Muscle of arm (tissue), 14 donors: ENCODE measurements at places on chromosomes 4 and X.

GRCh38 chr4:45147866-45148265 lies 421.5 kb upstream of the GNPDA2 start:
- no peak for DNase-seq

GRCh38 chr4:128847082-128847724 lies 37.7 kb downstream of the JADE1 start:
- no peak for DNase-seq

- DNase-seq = no peak
Observed at GRCh38 chrX:10548688-10549087, 71.7 kb downstream of the MID1 start.

GRCh38 chr4:150126864-150127203 lies 48.6 kb downstream of the DCLK2 start:
- DNase-seq = no peak

DNA sequence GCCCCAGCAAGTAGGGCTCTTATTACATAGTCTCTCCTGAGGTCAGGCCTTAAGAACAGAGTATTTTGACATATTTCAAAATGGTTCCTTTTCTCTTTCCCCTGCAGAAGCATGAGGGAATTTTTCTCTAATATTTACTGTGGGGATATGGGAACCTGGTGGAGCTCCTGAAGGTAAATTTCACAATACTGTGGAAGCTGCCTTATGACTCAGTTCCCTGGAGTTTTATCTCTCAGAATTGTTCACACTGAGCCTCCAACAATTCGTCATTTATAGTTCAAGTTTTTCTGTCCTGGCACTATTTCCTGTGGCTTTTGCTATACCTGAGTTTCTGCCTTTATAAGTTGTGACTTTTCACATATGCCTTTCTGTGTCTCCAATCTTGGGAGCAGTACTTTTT lies 607.2 kb upstream of the NDST4 start:
- DNase-seq = no peak

DNA sequence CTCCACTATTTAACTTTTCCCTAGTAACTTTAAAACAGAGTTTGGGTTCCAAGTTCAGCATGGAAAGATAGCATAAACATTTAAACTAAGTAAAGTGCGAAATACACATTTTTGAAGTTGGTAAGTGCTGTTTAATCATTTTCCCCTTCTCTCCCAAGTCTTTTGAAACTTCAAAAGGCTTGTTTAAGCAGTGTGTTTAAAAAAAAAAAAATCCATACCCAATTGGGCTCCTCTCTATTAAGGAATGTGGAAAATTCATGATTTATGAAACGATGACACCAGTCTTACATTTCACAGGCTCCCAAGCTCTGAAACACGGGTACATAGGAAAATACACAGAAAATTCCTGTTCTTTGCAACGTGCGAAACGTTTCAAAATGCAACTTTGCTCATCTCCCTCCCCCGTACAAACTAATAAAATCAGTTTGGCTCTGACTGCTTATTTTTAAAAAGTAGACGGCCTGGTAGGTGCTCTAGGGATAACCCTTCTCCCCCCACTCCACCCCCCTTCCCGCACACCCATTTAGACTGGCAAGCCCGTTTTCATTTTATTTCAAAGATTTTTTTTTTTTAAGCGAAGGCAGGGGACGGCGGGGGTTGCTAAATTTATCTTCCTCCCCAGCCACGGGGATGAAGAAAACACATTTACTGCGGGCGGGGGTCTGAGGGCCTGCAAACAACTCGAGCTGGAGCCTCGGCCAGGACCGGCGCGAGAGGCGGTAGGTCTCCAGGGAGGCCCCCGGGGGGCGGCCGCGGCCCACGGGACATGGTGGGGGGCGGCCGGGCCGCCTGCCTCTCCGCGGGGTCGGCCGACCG lies 786 bp upstream of the ZFX start:
- peak; percentile 68 for DNase-seq
